Brain (organoid and tissue), 16 donors: ENCODE measurements at places on chromosomes 1 and 21.

GRCh38 chr1:184647471-184647870 is 107.2 kb downstream of the EDEM3 start:
- DNase-seq: no peak

GRCh38 chr1:216691710-216692109 is 31.5 kb downstream of the ESRRG start:
- DNase-seq: no peak

DNA sequence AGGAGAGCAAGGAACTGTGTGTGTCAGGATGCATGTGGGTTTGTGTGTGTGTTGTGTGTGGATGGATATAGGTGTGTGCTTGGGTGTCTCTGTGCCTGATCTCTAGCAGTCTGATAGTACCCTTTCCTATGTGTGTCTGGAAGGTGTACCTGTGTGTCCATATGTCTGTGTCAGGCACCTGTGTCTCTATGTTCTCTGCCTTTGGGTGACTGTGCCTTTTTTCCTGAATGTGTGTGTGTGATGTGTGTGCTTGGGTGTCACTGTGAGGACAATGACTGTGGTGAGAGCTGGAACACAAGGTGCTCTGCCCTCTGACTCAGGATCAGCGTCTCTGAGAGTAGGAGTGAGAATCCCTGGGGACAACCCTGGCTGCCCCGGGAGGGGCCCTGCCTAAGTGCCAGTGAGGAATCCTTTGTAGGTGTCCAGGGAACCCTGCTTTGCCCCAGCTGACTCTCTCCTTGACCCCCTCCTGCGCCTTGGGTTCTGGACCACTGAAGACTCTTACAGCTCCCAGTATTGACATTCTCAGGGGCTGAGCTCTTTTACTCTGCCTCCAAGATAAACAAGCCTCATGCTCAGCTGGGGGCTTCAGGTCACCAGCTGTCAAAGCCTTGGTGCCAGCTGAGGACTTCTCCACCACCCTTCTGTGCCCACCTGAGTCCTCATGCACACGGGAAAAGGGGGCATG is 735 bp upstream of the EFNA3 start:
- no peak for DNase-seq

DNA sequence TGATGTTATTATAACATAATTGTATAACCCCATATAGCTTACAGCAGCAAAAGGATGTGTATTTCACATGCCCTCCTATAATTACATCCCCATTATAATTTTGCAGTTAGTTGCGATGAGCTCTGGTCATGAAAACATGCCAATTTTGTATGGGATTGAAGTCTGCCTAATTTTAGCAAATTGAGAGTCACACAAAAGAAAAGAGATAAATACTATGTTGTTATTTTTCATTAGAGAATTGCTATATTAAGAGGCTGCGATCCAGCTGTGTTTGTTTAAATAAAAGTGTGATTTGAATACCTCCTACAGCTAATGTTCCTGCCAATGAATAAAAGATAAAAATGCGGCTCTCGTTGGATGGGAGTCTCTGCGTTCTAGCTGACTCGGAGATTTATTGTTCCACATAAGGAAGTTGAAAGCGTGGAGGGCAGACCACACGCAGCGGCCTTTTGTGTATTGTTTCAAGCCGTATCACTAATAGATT is 461.0 kb upstream of the NFIA start:
- DNase-seq: peak; percentile 90

- no peak for DNase-seq
Measured at GRCh38 chr1:25572708-25573590, 29.5 kb downstream of the LDLRAP1 start.

GRCh38 chr1:66758241-66758755 is 6.0 kb downstream of the DYNLT5 start:
- no peak for DNase-seq

DNA sequence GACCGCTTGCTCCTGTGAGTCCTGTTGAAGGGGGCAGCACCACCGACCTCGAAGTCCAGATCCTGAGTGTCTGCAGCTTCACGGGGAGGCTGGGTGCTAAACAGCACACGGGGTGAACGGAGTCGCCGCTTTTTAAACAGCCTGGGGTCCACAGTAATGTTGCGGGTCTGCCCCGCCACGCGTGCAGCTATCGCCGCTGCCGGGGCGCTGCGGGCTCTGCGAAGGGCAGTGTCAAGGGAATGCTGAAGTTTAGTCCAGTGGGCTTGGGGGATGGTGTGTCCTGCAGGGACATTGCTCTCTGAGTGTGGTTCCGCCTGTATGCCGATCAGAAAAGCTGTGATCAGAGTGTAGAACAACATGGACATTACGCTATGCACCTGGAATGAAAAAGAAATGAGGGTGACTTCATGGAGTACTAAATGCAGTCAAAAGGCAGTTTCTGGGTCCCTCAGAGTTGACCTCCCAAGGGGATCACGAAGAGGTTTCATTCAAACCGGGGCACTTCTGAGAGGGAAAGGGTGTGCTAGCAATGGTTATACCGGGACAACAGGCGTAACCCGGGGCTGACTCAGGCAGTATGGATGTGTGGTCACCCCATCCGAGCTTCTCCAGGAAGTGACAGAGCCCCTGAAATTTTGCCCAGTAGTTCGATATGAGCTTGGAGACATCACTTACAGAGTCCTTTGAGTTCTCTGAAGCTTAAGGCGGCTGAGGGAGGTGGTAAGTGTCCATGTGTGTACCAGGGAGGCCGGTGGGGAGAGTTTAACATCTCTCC is 51.4 kb downstream of the NGF start:
- DNase-seq: no peak

DNA sequence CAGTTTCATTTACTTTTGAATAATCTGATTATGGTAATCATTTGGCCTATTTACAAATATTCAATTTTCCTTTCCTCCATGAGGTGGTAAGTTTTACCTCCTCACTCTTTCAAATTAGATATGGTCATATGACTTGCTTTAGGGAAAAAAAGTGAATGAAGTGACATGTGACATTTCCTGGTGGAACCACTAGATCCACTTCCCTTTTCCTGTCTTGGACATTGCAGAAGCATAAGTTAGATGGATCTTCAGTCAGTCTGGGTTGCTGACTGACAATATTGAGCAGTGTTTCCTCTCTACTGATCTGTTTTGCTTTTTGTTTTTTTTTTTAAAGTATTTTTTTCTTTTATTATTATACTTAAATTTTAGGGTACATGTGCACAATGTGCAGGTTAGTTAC is 481.1 kb upstream of the PTBP2 start:
- DNase-seq: no peak

DNA sequence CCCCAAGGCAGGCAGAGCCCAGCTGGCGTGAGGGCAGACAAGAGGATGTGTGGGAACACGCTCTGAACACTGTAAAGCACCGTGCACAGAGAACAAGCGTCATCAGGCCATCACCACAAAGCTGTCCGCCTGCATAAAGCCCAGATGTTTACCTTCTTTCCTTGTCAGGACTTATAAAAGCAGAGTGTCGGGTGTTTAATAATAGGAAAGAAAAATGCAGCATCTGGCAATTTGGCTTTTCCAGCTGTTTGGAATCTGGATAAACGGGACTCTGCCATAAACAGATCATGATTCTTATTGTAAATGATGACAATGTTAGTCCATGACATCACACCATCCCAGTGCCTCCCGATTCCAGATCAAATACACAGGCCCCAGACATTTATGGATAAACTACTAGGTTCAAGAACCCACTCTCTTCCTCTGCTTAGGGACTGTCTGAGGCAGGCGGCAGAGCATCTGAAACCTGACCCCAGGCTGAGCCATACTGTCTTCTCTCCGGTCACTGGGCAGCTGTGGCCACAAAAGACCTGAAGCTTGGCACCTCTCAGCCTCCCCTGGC is 4.2 kb downstream of the GLIS1 start:
- DNase-seq: no peak

DNA sequence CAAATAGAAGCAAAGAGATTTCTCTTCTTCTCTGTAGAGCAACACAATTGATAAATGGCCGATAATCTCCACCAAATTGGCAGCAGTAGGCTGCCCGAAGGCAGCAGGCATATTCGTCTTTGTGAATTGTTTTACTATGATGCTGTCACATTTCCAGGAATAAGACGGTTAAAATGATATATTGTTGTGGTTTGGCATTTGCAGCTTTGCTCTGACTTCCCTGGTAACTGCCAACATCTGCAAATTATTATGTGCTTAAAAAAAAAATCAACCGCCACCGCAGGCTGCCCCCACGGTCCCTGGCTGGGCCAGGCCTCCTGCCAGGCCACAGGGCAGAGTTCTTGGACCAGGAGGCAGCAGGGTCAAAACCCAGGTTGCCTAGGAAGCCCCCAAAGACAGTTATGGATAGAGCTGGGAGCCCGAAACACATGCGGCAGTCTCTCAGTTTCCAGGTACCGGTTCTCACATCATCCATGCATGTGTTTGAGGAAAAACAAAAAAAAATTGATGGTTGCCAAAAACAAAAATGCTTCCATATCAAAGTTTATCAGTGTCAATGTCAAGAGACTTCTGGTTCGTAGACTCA is 179.3 kb downstream of the ETS2 start:
- DNase-seq: peak; percentile 18

- DNase-seq: no peak
Measured at GRCh38 chr1:157597959-157598667, at the start of gene FCRL4. TSS of gene FCRL4 (minus strand) at chr1:157598085. CDS start at chr1:157597944, 141 bp downstream.

DNA sequence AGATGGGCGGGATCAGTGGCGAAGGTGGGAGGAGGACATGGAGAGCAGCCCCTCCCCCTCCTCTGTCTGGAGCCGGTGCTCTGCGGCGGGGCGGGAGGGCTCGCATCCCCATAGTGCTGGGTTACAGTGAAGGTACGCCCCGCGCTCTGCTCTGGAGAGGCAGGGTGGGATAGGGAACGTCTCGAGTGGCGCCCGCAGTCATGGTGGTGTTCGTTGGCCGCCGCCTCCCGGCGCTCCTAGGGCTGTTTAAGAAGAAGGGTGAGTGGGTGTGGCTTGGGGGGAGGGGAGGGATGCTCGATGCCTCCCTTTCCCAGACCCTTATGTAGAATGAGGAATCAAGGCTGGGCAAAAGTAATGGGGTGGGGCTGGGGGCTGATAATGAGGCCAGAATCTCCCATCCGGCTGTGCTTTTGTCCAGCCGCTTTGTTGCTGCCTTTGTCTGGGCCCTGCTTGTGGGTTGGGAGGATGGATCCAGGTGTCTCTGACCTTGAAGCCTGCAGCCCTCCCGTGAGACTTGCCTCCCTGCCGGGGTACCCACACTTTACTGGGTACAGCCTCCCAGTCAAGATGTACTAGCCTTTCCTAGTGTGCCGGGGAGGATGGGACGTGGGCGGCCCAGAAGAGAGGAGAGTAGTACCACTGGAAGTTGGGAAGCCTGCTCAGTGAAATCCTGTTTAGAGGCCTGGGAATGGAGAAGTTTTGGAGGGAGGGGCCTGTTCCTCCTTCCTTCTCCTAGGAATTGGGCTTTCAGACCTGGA is 51.4 kb downstream of the YARS1 start:
- no peak for DNase-seq

DNA sequence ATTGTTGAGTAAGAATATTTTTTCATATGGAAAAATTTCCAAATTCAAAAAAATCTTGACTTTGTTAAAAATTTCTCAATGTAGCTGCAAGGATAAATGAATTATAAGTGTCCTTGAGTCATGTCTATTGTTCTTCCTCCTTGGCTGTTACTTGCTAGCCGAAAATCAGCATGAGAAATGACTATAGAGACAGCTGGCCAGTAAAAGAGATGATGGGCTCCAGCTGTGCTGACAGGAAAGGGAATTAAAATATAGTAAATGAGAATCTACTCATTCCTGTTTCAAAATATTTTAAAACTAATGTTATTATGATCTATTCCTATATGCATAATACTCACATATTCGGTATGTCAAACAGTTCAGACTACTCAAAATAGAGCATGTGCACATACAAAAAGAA is 1292.6 kb downstream of the BRINP3 start:
- DNase-seq: peak; percentile 16

DNA sequence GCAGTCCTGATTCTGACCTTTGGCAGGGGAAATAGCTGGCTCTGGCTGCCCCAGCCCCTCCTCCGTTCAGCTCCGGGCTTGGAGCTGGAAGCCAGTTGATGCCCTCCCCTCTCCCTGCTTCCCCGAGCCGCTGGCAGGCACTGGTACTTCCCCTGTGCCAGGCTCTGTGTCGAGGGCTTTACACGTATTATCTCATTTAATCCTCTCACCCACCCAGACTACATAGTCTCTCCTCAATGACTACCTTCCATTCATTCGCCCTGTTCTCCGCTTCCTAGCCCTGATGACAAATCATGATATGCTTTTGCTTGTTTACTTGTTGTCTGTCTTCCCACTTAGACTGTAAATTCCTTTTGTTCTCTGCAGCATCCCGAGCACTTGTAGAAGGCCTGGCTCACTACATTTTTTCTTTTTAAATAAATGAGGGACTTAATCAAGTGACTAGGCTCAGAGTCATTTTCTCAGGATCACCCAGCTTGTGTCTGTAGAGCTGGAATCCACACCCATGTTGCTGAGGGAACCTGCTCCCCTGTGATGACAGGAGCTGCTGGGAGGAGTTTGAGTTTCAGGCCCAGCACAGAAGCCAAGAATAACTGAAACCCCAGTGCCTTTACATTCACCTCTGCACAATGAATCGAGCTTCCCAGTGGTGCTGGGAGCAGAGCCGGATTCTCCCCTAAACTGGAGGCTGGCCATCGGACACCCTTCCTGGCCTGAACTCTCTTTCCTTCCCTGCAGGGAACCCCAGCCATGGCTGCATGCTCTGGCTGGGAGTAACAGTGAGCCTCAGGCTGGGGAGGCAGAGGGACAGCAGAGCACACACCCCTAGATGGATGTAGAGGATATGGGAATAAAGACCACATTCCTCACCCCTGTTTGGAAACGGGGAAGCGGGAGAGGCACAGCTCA is 58.3 kb downstream of the UBIAD1 start:
- no peak for DNase-seq

DNA sequence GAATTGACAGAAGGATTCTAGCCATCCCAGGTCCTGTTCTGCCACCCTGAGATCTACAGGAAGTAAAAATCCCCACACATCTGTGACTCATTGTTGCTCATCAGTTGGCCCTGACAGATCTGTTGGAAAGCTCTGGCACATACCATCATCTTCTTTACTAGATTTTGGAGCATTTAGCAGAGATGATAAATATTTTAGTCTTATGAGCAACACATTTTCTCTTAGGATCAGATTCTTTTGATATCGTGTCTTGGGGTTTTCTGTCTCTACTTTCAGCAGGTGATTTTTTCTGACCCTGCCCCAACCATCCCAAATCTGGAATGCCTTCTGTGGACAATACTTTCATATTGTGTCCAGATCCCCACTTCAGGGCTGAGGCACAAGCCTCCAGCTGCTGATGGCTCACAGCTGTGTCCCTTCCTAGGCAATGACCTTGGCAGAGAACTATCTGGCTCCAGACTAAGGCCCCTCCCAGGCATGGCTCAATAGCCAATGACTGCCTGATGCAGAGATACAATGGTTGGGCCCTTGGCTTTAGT is 102.8 kb downstream of the GDAP2 start:
- no peak for DNase-seq

DNA sequence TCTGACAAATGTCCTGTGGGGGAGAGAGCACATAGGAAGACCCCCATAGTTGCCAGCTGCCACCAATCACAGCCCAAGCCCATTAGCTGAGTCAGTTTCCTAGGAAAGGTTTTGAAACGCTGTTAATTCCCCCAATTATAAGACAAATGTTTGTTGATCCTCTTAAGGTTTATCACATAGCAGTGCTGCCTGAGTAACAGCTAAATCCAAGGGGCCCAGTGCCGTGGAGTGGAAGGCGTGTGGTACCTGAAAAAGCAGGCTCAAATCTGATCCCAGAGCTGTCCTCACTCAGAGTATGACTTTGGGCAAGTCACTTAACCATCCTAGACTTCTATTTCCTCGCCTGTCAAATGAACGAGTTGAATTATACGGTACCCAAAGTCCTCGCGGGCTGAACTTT is 69.5 kb downstream of the GRIK3 start:
- no peak for DNase-seq
